ENCODE measurements at places on chromosomes 2 and 18.

GRCh38 chr2:179773986-179774385 is 87.4 kb downstream of the ZNF385B start:
- no peak for DNase-seq

DNA sequence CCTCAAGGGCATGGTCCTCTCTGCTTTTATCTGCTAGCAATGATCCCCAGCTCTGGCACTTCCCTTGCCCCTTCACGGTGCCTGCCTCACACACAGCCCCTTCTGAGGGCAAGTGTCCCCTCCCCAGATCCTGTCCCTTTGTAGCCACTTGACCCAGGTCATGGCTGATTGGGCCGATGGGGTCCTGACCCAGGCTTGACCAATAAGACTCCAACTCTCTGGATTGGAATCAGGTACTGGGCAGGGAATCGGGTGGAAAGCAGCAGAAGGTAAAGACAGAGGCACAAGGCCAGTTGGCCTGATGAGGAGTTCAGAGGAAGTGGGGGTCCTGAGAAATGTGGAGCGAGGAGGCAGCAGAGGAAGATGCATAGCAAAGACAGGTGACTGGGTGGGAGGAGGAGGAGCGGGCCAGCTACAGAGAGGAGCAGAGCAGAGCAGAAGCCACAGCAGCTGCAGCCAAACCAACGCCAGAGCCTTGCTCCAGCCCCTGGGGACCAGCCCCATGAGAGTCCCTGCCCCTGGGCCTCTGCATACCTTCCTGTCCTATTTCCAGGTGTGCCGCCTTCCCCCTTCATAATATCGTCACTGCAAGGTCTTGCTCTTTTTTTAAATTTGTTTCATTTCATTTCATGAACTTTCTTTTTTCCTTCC is 39.1 kb downstream of the CAPN13 start:
- DNase-seq: no peak

GRCh38 chr2:230327418-230328154 is 593 bp downstream of the SP140L start:
- DNase-seq: no peak

DNA sequence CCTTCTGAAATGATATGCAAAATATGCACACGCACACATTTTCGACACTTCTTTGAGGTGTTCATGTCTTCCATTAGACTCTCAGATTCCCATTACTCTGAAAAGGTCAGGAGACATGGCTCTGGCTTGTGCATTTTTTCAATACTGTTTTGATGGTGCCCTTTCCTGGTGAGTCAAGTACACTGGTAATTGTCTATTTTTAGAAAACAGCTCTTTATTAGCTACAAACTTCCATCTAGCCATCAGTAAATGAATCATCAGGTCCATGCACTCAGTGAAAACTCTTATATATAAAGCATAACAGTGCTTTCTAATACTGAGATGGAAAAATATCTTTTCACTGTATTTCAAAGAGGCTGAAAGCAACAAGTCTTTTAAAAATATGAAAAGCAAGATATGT is 194.9 kb downstream of the GALNT1 start:
- DNase-seq: no peak

DNA sequence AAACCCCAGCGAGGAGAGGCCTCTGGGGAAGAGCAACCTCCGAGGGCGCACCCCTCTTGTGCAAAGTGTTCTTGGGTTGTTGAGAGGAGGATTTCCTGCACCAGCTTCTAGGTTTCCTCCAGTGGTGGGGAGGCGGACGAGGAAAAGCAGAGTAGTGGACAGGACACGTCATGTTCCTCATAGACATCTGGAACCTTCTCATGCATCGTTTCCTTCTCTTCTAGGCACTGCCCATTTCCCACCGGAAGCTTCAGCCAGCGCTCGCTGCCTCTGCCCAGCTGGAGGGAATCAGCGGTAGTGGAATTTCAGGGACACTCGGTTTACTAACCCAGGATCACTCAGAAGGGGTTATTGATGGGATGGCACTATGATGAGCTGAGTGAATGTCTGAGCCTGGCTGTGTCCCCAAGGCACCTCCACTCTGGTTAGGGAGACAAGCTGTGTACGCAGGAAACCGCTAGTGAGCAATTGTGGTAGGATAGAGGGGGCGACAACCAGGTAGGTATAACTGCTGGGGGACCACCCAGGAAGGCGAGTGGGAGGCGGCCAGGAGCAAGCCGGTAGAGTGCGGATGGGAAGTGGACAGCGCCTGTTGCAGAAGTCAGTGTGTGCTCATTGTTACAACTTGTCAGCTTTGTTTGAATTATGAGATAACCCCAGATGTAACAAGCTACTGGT is 960 bp upstream of the APOB start:
- DNase-seq: no peak

GRCh38 chr2:145203891-145204290 is 684.0 kb upstream of the ZEB2 start:
- no peak for DNase-seq

GRCh38 chr2:111101592-111101991 is 19.1 kb upstream of the BCL2L11 start:
- no peak for DNase-seq

- DNase-seq: no peak
These were observed 90.6 kb upstream of the RAB6C start for GRCh38 chr2:129888896-129889295.

GRCh38 chr18:61127714-61128467 is 205.3 kb upstream of the CDH20 start:
- DNase-seq: no peak

DNA sequence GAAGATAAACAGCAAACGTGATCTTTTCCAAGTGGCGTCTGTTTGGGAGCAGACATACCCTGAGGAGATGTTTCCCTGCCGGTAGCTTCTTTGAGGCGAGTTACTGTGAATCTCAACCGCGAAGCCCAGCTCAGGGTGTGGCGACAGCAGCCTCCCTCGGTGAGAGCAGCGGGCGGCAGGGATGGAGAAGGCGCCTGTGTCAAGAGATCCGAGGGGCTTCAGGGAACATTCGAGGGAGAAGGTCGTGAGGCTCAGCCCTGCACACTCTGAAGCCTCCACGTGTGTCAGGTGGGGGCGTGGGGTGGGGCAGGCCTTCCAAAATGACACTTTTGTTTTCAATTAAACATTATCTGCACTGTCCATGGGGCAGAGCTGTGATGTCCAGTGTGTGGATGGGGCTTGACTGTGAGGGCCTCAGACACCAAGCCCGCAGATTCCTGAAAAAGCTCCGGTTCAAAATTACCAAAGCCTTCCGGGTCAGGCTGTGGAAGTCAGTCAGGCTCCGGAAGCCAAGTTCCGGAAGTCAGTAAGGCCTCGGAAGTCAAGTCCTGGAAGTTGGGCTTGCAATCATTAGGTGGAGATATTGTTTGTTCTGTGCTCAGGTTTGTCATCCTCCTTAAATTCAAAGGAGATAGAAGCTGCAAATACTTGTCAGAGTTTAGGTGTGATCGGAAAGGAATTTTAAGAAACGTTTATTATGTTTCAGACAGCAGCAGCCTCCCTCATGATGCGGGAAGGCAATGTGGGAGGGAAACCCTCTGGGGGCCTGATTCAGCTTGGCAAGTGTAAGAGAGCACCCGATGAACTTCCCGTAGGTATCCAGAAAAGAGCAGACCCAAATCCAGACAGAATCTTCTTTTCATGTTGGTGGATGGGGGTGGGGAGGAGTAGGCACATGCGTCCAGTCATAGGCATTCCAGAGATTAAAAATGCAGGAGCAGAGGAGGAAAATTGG is 20.7 kb downstream of the SMIM21 start:
- DNase-seq: no peak

DNA sequence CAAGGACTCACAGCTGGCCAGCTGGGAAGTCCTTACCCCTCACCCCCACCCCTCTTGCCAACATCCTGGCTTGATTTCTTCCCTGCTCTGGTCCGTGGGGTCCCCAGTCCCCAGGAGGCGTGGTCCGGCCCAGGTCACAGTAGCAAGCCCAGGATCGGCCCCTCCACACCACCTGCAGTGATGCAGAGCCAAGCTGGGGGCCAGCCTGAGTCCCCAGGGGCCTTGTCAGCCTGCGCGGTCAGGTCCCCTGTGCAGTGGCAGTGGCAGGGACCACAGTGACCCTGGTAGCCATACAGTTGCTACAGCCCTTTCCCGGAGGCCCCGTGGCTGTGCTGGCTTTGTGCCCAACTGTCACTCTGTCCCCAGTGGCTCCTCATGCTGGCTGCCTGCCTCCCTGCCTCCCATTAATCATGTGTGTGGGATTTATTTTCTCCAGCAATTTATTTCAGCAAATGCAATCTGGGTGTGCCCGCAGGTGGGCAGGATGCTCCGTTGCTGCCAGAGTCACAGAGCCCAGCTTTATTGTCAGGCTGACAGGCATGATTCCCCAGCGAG is 8.8 kb upstream of the PRSS56 start:
- no peak for DNase-seq

DNA sequence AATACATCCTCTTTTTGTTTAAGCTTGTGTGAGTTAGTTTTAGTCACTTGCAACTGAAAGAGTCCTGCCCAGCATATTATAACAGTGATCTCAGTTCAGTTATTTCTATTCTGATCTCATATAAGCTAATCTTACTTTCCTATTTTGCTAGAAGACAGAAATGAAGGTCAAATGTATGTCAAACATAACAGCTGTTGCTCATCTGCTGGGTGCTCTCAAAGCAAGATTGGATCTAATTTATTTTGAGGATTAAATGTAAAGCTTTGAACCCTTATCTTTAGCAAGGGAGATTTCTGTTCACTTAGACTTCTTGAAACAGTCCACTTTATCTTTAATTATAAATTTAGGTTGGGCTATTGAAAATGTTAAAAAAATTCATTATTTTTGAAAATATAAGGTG is 31.2 kb downstream of the CRYGD start:
- no peak for DNase-seq

DNA sequence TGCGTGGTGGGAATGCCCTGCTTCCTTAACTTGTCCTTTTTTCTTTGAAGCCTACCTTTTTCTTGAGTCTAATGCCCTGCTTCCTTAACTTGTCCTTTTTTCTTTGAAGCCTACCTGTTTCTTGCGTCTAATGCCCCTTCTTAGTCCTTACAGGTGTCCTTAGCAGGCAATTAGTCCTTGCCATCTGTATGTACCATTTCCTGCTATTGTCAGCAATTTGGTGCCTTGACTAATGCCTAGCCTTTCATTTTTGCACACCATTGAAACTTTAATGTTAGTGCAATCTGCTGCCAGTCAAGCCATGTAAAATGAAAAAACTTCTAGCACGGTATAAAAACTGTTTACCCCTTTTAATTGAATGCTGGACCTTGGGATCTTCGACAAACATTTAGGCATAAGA is 4.3 kb downstream of the KDM3A start:
- DNase-seq: no peak

- DNase-seq: no peak
These were observed 54.5 kb upstream of the TMEM163 start for GRCh38 chr2:134773335-134773734.

DNA sequence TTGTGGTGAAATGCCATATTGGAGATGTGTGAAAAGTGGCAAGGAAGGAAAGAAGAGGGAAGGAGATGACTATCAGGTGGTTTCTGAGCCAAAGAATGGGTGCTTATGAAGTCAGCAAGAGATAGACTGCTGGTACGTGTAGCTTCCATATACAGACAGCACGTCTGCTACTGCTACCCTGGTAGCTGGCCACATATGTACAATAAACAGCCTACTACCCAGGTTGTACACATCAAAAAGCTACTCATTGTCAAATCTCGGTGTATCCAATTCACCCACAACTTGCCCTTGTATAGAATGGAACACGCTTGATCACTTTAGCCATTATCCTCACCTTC is 761.8 kb downstream of the LRRTM4 start:
- no peak for DNase-seq

GRCh38 chr2:109126501-109126860 is 2.5 kb upstream of the SH3RF3 start:
- DNase-seq: no peak

DNA sequence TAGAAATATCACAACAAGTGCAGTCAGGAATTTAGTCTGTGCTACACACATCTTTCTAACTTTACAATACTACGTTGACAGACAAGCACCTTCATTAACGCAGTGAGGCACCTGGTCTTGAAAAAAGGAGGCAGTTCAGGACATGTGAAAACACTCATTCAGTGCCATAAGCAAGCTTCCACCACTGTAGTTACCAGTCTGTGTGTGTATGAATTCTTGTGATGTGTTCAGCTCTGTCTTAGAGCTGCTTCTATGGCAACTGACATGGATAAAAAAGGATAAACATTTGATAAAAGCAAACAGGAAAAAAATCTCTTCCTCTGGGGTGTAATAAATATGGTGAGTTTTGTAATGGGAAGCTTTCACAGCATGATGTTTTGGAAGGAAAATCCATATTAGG is 623.8 kb upstream of the NXPH2 start:
- no peak for DNase-seq

DNA sequence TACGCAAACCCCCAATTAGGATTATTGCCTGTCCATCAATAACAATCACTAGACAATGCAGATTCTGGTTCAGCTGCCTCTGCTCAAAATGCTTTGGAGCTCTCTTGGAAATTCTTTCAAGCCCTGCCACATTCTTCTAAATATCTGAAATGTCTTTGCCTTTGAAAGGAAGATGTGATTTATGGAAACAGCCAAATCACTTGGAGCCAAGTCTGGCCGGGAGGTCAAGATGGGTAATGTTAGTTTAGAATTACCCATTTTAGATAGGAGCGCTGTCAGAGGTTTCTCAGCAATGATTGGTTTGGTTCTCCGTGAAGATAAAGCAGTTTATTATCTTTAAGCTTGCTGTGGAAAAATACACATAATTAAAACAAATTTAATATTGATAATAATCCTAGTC is 306.7 kb downstream of the SETBP1 start:
- DNase-seq: no peak

- DNase-seq: no peak
These were observed 74.2 kb upstream of the KLF7 start for GRCh38 chr2:207239754-207240494.

DNA sequence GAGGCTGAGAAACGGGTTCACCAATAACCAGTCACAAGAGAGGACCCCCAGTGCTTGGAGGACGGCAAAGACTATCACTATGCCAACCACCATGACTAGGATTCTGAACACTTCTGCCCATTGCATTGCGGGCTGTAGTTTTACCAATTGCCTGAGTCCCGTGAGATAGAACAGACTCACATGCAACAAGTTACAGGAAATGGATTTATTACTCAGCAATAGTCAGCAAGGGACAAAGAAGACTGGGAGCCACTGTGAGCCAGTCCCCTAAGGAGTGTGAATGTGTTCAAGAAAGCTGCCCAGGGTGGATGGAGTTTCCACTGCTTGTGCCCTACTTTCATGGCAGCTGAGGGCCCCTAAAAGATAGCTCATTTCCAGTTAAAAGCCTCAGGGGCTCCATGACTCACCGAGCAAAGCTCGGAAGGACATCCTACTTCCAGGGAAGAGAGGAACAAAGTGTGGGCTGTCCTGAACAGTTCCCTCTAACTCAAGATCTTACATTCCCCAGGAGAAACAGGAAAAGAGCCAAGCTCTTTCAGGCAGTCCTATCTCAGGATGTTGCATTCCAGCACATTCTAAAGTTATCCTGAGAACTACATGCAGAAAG is 54.4 kb downstream of the SLC4A3 start:
- DNase-seq: no peak

- no peak for DNase-seq
These were observed 107.0 kb downstream of the PDE1A start for GRCh38 chr2:182319556-182320505.
